ENCODE measurements at places on chromosomes 6 and 20. TPM values are rescaled to one million over a fixed set of nuclear protein-coding genes. Genes with fewer than 3 reads are reported as not detected.

HCRTR2 gene
- total RNA-seq, result not detected

MYT1 gene
- total RNA-seq, result 0.12 TPM

CASS4 gene
- total RNA-seq, result 3.5 TPM

REM1 gene
- total RNA-seq, result not detected

NHLRC1 gene
- 0.14 TPM for total RNA-seq

ENPP5 gene
- 0.16 TPM for total RNA-seq

PRL gene
- total RNA-seq, result not detected
